NCI-H2081 (cell line): ENCODE measurements at places on chromosomes 2 and 18.
A peak's percentile ranks its signal among the peaks of the same experiment; 100 is the strongest.

- DNase-seq: no peak
Observed at GRCh38 chr2:47299555-47299954, 103.4 kb upstream of the MSH2 start.

DNA sequence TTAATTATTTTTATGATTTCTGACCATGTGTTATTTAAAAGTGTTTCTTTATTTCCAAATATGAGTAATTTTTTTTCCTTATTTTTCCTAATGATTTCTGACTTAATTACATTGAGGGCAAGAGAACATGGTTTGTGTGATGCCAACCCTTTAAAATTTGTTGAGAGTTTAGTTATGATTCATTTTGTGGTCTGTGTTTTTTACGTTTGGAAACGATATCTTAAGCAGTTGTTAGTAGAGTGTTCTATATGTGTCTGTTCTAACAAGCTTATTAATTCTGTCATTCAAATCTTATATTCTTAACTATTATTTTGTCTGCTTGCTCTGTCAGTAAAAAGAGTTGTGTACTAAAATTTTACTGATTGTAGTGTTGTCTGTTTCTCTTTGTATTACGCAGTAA lies 15.0 kb downstream of the NAB1 start:
- no peak for DNase-seq

- no peak for DNase-seq
Observed at GRCh38 chr2:240966906-240967680, 31.3 kb upstream of the SNED1 start.

- DNase-seq: no peak
Observed at GRCh38 chr2:16184945-16185660, 244.8 kb downstream of the MYCN start.

GRCh38 chr2:63287956-63288355 lies 237.3 kb downstream of the OTX1 start:
- no peak for DNase-seq

- no peak for DNase-seq
Observed at GRCh38 chr2:24540011-24540477, 49.0 kb downstream of the NCOA1 start.

GRCh38 chr2:151670846-151671597 lies 63.3 kb downstream of the NEB start:
- DNase-seq: no peak

DNA sequence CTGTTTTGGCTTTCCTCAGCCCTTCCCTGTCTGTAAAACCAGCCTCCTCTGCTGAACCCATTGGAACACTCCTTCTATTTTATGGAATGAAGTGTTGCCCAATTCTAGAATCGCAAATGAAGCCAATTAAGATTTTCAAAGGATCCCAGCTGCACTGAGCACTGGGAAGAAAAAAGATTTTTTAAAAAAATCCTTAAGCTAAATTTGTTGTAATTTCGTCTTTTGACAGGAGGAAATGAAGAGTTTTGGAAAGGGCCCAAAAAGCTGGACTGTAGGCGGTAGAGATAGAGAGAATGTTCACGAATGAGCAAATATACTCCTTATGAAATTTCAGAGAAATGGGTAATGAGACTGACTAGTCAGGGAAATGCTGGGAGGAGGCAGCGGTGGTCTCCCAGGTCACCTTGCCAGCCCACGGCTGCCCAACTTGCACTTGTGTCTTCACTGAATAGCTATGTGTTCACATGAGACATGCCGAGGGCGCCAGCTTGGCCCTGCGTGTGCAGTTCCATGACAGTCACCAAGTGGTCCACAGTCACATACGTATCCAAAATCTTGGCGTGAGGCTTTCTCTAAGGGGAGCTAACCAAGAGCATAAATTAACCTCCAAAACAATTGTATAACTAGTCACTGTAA lies 69.9 kb downstream of the SGPP2 start:
- DNase-seq: no peak

- peak; percentile 31 for DNase-seq
Observed at GRCh38 chr2:234587341-234588053, 90.6 kb upstream of the ARL4C start.

GRCh38 chr2:15725101-15725781 lies 133.6 kb downstream of the DDX1 start:
- no peak for DNase-seq

DNA sequence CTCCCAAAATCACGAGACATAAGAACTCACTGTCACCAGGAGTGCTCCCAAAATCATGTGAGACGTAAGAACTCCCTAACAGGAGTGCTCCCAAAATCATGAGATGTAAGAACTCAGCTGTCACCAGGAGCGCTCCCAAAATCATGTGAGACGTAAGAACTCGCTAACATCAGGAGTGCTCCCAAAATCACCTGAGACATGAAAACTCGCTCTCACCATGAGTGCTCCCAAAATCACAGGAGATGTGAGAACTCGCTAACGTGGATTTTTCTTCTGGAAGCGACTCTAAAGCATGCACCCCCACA lies 53.1 kb downstream of the CTDP1 start:
- DNase-seq: no peak

DNA sequence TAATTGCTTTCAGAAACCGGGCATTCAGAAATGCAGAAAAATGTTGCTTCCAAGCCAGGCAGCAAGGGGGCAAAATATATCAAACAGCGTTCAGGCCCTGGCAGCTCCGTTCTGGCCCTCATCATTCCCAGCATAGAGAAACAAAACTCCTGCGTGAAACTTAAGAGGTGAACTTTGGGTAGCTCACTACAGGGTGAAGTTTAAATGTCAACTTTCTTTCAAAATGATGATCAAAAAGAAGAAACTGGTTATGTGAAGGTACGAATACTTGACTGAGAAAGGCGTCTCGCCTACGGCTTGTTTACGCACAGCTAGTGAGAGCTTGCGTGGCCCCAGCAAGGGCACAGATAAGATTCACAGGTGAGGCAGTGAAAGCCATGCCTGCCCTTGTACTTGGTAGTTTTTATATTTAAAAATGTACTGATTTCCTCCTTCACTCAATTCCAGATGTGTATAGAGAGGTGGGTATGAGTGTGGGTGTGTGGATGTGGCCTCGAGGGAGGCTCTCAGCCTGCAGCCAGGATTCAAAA lies 127.5 kb downstream of the NFATC1 start:
- no peak for DNase-seq

- no peak for DNase-seq
Observed at GRCh38 chr18:13377496-13377895, 158.9 kb downstream of the LDLRAD4 start.

DNA sequence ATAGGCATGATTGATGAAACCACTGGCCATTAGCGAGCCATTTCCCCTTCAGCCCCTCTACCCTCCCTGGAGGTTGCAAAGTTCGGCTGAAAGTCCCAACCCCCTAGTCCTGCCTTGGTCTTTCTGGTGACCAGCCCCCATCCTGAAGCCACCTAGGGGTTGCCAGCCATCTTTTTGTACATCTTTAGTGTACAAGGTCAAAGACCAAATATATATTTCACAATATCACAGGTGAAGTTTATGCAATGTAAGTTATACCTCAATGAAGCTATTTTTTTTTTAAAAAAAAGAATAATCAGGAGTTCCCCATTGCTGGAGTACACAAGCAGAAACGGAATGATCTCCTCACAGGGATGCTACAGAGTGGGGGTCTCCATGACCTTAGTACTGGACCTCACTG lies 31.3 kb downstream of the OSBPL1A start:
- no peak for DNase-seq

GRCh38 chr18:10100196-10100595 lies 186.4 kb downstream of the VAPA start:
- DNase-seq: no peak

- no peak for DNase-seq
Observed at GRCh38 chr2:177519534-177520115, 127.1 kb downstream of the AGPS start.

GRCh38 chr2:81734981-81735380 lies 1430.4 kb upstream of the LRRTM1 start:
- no peak for DNase-seq

GRCh38 chr2:227177592-227178336 lies 13.3 kb downstream of the COL4A3 start:
- DNase-seq: no peak

DNA sequence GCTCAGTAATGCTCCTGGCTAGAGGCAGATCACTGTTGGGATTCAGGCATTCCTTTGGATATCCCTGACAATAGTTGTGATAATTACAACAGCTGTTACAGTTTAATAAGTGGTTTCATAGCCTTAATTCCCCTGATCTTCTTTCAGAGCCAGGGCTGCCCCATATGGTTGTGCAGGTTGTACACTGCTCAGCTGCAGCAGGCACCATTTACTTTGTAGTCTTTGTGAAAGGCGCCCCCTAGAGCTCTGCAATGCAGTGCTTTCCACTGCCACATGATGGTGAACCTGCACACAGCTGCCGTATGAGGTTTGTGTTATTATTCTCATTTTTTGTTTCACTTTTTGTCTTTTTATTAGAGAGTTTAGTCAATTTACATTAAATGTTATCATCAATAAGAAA lies 239.1 kb downstream of the KCNS3 start:
- no peak for DNase-seq

DNA sequence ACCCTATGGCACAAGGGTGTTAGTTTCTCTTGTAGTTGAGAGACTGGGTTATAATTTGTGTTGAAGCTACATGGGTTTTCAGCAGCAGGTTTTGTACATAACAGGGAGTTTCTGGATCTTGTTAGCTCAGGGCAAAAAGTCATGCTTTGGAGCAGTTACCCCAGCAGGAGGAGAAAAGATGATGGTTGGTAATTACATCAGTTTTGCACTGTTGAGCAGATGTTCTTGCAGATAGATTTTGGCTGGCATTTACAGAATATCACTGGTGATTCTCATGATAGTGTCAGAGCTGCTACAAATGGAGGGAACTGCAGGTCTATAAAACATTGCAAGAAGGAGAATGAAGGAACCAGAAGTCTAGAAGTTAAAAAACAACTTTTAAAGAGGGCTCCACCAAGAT lies 215.2 kb upstream of the ATP5MC3 start:
- peak; percentile 11 for DNase-seq

DNA sequence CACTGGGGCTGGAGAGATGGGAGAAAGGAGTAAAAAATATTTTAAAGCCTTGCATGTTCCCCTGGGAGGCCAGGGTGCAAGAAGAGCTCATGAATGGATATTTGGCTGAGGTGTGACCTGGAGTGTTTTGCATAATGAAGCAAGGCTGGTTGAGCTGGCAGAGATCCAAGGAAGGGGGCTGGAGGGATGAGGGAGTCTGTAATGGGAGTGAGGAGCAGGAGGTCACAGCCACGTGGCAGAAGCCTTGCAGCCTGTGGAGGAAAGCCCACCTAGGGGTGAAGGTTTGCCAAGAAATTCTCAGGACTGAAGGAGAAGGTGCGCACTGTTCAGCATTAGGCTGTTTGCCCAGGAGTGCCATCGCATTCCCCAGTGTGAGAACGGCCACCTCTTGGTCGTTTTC lies 40.3 kb upstream of the ATP8B1 start:
- DNase-seq: no peak
